Omental fat pad (tissue), 4 donors: ENCODE measurements at places on chromosomes 1 and 21.

DNA sequence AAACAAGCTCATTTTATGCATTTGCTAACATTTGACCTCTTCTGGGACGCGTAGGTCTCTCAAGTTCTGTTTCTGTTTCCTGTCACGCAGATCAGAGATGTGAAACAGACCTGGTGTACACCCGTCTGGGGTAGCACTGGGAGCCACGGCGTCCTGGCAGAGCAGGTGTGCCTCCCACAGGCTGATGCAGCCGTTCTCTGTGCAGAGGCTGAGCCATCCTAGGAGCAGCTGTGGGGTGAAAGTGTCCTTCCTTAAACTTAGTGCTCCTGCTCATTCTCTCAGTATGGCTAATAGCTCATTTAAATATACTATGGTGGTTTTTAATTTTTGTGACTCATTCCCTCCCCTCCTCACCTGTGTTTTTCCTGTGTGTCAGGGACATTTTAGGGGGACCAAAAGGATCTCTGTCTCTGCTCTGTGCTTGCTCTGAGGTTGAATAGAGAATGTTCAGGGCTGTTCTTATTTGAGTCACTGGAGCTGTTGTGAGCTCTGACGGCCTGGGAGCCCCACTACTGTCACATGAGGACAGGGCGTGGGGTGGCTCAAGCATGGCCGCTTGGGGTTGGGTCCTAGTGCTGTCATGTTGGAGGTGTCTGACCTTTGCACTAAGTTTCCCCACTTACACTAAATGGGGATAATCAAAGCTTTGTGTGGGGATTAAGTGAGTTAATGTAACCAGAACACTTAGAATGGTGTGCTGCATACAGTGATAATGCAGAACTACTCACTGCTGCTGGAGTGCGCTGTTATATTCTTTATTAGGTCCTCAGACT is 43.0 kb downstream of the GALNT2 start:
- no peak for DNase-seq

DNA sequence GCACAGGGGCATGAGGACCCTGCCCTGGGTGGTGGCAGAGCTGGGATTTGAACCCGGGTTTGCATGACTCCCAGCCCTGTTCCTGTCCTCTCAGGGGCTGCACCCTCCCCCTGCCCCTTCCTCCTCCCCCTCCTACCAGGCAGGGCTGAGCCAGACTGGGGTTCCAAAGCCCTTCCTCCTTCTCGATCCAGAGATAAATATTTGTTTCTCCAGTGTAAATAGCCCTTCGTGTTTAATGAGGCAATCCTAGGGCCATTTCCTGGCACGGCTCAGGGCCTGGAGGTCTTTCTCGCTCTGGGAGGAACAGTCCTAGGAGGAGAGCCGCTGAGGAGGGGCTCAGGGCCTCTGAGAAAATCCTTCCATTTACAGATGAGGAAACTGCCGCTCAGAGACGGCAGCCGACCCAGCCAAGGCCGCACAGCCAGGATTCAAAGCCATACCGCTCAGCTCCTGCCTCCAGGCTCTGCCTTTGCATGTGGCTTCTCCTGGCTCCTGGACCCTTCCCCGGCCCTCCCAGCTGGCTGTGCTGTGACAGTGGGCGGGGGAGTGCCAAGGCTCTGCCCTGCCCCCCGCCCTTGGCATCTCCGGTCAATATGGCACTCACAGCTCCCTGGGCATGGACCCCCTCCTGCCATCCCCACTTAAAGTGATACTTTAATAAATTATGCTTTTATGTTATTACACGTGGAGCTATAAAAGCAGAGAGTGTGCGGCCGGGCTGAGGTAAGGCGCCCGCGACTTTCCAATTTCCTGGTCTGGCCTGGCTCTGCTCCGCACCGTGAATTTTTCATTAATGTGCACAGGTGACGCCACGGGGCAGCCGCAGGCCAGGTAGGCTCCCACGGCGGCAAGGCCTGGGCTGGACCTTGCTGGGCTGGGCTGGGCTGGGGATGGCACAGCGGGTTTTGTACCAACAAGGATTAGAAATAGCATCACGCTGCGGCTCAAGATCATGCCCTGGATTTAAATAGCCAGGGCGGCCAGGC is 114.7 kb upstream of the WNT4 start:
- DNase-seq = no peak

GRCh38 chr1:41277371-41277975 is 35.4 kb upstream of the SCMH1 start:
- no peak for DNase-seq

GRCh38 chr1:25210728-25211127 is 21.6 kb downstream of the SYF2 start:
- DNase-seq = no peak

GRCh38 chr1:91171898-91172297 is 150.1 kb upstream of the ZNF644 start:
- DNase-seq = no peak

DNA sequence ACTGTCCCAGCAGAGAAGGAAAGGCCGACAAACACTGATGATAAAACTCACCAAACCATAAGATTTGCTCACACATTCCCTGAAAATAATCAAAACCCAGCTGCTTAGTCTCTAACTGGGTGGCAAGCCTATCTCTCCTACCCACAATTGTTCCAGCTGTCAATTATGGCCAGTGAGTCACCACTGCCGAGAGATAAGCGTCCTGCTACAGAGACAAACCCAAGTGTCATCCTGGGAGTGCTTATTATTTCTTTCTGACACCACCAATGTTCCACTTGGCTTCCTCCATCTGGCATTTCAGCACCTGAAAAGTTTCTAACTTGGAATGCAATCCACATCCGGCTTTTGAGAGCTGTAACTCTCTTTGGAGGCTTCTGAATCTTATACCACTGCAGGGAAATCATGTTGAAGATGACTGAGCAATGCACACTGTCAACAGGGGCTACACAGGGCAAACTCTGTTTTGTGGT is 51.5 kb upstream of the VAV3 start:
- DNase-seq = no peak

DNA sequence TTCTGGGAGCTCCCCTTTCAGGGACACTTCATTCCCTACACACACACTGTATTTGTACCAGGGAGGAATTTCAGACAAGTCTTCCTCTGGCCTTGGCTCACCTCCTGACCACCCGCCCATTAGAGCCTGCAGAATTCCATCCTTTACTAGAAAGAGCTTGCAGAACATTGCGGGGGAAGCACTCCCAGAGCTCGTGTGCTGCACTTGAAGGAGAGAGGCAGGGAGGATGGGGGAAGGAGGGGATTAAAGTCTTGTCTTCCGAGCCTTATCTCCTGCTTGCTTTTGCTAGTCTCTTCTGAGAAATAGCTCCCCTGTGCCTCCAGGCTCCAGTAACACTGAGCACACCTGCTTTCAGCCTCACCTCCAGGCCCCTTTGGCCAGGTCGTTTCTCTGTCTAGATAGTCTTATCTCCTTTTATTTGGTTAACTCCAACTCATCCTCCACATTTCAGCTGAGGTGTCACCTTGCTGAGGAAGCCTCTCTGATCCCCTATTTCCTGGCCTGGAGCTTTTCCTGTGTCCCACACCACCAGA is 62.0 kb downstream of the PCNX2 start:
- no peak for DNase-seq
